ENCODE measurements at places on chromosomes 4 and X.

DNA sequence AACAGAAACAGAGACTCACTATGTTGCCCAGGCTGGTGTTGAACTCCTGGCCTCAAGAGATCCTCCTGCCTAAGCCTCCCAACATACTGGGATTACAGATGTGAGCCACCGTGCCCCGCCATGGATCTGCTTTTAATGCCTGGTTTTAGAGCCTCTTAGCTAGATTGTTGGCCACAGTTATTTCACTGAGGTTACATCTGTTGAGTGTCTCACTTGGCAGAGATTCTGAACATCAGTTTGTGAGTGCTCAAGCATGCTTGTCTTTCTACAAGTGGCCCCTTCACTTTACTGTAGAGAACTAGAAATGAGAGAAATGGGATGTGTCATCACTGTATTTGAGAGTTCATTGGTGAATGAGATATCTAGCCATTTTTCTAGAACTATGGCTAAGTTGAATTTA is 218.5 kb downstream of the APBB2 start:
- DNase-seq: no peak

DNA sequence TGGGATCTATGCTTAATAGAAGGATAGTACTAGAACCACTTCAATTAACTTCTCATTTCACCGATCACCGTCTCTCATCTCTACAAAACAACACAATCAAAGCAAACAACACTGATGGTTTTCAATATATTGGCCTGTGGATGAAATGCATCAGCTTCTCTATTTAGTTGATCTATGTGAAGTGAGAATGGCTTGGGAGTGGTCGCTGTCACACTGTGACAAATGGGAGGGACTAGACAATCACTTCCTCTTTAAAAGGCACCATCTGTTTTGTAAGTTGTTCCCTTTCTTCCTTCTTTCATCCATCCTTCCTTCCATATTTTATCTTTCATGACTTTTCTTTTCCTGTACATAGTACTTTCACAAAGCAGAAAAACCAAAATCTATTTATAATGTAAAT is 23.9 kb upstream of the NWD2 start:
- no peak for DNase-seq

DNA sequence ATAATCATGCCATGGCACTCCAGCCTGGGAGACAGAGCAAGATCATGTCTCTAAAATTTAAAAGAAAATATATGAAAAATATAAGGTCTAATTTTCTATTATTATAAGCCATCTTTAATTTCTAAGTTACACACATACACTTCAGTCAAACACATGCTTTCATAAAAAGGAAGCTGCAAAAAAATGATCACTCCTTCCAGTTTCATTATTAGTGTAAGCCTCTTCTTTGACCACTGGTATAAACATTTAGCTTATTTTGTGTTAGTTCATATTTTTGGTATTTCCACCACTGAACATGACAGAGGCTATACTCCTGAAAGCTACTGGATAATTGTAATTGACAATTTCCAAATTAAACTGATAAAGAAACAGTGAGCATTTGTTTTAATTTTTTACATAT is 163.3 kb upstream of the USP38 start:
- no peak for DNase-seq

- DNase-seq: no peak
Observed at GRCh38 chr4:39574946-39575345, 47.7 kb upstream of the UGDH start.

DNA sequence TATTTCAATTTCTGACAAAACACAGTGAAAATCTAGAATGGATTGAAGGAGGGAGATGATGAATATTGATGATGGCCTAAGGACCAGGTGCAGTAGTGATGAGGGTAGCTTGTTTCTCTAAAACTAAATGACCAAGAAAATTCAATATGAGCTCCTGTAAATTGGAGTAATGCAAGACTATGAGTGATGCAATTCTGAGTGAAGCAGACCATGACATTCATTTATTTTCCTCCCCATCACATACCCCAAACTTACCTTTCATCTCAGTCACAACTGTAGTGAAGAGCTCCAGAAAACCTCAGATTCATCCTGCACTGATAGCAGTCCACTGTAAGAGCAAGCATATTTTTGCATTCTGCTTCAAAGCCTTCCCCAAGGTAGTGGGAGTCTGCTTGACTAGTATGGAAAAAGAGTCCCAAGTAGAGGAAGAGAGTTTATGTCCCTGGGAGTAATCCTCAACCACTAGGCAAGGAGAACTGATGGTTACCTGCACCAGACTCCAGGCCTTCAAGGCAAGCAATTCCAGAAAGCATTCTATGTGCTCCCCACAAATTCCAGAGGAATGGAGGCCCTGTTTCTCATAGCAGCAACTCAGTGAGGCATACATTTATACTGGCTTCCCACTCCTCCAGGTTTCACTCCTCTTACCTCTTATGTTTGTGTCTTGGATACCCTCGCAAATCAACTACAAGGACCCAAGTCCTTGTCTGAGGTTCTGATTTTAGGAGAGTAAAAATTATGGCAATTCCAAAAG is 47.2 kb downstream of the CXCL1 start:
- no peak for DNase-seq

Data from NCI-H1436 treated with DMSO at 0.1 percent for 48 hours (cell line).